GM04503 (cell line): ENCODE measurements at places on chromosomes 16 and 17.

- DNase-seq, result no peak
Observed at GRCh38 chr17:75260641-75261335, 618 bp downstream of the GGA3 start.

DNA sequence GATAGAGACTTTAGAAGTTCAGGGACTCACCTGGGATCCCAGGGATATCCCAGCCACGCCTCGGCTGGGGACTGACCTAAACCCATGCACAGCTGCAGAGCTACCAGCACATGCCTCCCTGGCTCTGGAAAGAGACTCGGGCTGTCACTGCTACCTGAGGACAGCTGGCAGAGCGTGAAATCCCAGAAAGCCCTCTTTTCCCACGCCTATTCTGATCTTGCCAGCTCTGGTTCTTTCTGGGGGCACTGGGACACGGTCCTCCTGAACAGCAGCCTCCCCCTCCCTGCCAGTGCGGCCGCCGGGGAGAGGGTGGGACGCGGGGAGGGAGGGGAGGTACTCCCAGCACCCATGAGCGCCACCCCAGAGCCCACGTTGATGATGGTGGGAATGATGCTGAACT lies 10.8 kb downstream of the P2RX5 start:
- no peak for DNase-seq

- DNase-seq, result no peak
Observed at GRCh38 chr16:7691533-7691932, 358.9 kb downstream of the RBFOX1 start.

GRCh38 chr17:71110326-71110725 lies 941.0 kb downstream of the KCNJ2 start:
- DNase-seq, result no peak

GRCh38 chr16:11446566-11447119 lies 101.4 kb downstream of the RMI2 start:
- DNase-seq, result no peak

DNA sequence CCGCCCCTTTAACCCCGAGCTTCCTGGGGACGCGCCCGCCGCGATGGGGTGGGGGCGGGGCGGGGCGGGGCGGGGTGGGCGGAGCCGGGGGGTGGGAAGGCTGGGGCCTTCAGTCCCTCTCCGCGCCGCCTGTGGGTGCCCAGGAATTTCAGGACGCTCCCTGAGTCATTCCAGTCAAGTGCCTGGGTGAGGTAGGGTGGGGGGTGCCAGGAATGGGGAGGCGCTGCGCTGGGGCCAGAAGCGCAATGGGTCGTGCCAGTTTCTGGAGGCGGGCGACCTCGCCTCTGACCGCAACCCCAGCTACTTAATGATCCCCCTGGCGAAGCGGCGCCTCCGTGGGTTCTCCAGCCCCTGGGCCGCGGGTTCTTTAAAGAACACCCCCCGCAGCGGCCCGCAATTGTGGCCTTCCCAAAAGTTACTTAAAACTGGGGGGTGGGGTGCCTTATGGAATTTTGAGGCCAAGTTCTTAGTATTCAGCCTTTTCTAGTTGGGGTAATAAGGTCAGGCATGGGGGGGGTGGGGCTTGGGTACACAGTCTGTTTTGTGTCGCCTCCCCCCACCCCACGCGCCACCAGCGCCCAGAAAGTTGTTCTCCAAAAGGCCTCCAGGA lies 826 bp upstream of the GSE1 start:
- DNase-seq, result peak; percentile 74

GRCh38 chr16:3959148-3959547 lies 78.6 kb upstream of the CREBBP start:
- DNase-seq, result no peak

GRCh38 chr16:78705694-78706093 lies 606.2 kb downstream of the WWOX start:
- DNase-seq, result no peak

- no peak for DNase-seq
Observed at GRCh38 chr16:54503856-54504219, 217.3 kb upstream of the IRX3 start.

GRCh38 chr17:47695429-47696376 lies 1.7 kb downstream of the TBKBP1 start:
- DNase-seq, result no peak

DNA sequence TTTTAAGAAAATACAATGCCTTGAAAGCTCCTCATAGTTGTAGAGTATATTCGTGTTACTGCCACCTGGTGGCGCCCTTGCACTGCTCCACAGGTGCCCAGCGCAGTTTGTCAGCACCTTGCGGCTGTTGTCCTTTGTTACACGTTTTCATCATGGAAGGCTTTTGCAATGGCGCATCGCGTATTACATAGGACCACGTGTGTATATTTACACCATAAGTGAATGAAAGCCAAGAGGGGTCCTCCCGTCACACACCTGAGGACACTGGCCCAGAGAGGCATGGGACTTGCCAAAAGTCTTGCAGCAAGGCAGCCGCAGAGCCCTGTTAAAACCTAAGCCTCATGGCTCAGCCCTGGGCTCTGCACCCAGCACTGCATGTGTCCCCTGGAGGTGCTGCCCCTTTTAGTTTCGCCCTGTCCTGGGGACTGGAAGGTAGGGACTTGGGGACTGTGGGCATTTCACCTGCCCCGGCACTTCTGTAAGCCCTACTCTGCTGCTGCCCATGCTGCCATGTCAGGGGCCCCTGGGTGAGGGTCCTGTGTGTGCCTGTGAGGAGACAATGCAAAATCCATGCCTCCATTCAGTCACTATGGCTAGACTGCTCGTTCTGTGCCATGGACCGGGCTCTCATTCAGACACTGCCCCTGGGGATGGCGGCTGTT lies 24.3 kb downstream of the POLR3E start:
- DNase-seq, result peak; percentile 10

- no peak for DNase-seq
Observed at GRCh38 chr17:29769225-29769624, 146.5 kb upstream of the CORO6 start.

DNA sequence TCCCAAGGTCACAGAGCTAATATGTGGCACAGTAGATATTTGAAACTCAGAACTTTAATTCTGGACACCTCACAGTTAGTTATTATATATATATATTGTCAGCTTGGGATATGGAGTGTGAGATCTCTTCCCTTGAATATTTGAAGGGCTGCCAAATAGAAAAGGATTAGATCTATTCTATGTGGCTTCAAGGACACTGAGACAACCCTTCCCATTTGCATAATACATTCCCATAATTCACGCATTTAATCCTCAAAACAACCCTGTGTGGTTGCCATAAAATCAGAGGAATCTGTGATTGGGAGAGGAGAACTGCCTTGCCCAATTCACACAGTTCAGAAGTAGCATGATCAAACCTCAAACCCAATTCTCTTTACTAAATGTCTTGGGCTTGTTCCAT lies 365.8 kb upstream of the DYNLRB2 start:
- DNase-seq, result peak; percentile 30

- no peak for DNase-seq
Observed at GRCh38 chr17:68379177-68379510, 78.2 kb downstream of the WIPI1 start.

DNA sequence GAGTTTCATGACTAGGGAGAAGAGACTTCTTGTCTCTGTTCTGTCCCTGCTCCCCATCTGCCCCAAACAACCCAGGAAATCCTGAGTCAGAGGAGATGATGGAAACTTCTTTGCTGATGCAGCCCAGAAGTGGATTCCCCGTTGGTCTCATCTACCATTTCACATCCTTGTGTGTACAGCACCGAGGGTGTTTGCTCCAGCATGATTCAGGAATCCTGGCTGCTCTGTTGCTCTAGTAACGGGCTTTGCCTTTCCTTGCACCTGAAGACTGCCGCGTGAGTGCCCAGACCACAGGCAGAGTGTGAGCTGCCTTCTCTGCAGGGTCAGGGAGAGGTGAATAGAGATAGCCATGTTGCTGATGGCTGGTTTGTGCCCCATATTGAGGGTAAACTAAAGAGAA lies 408.4 kb downstream of the CPPED1 start:
- no peak for DNase-seq

GRCh38 chr16:85253084-85253941 lies 141.0 kb upstream of the CIBAR2 start:
- DNase-seq, result no peak

DNA sequence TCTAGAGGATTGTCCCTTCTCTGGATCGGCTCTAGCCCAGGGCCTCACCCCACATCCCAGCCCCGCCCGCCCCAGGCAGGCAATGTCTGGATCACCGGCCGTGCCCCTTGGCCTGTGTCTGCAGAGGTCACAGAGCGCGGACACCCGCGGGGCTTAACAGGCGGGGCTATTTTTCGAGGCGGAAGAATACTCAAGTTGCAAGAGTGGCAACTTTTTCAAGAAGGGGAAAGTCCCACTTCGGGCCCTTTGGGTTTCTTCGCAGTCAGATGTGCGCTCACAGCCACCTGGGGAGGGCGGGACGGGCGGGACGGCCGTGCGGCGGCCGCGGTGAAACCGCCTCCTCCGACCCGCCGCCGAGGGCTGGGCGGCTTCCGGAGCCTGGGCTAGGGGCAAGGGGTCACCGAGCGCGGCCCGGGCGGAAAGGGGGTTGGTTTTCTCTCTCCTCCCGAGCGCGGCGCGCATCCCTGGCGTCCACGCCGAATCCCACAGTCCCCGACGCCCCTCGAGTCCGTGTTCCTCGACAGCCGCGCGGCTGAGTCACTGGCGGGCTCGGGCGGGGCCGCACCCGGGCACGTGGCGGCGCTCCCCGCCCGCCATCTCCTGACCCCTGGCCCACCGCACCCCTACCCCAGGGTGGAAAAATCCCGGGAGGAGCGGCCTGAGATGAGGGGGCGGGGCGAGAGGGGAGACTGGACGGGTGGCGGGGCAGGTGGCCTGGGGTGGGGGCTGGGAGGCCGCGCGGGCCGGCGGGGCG lies 1.2 kb upstream of the PFN1 start:
- DNase-seq, result no peak

- no peak for DNase-seq
Observed at GRCh38 chr17:37339321-37339720, 36.5 kb upstream of the C17orf78 start.

DNA sequence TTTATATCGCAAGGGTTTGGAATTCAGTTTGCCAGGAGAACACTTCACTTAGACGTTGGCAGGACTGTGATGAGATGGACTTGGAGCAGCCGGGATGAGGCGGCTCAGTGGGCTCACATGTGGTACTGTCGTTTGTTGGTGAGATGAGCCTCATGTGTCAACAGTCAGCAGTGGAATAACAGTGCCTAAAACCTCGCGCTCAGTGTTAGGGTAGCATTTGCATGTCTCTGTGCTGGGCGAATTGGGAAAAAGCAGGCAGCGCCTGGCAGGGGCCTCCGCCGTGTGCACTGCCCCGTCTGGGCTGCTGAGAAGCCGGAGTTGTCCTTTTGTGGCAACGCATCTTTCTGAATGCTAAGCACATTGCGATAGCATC lies 49.7 kb downstream of the CRISPLD2 start:
- DNase-seq, result no peak

DNA sequence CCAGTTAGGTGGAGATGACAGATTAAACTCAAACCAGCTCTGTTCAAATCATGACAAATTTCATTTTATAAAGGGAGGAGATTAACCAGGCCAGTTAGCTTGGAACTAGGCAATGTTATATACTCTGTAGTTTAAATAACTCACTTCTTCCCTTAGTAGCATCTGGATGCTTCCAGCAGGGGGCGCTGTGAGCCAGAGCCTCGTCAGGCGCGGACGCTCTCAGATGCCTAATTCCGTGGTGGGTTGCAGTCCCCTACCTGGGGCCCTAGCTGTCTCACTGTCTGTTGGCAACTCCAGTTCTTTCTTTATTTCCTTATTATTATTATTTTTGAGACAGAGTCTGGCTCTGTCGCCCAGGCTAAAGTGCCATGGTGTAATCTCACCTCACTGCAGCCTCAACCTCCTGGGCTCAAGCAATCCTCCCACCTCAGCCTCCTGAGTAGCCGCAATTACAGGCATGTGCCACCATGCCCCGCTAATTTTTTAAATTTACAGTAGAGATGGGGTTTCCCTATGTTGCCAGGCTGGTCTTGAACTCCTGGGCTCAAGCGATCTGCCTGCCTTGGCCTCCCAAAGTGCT lies 17.3 kb upstream of the WFDC1 start:
- no peak for DNase-seq

DNA sequence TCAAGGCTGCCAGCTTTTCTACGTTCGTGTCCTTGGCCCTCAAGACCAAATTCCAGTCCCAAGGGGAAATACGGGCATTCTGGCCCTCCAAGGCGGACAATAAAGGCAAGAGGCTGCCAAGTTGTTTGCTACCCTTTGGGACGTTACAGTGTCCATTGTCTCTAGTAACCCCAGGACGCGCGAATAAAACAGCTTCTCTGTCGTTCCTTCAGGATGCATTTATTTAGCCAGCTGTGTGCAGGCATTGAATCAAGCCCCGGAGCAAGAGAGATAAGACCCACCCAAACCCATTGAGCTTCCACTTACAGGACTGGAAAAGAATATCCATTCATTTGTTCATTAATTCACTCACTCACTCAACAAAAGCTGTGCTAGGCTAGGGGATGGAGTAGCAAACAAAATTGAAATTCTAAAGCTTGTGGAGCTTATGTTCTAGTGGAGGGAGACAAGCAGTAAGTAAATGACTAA lies 656 bp downstream of the MRPL58 start:
- DNase-seq, result no peak

DNA sequence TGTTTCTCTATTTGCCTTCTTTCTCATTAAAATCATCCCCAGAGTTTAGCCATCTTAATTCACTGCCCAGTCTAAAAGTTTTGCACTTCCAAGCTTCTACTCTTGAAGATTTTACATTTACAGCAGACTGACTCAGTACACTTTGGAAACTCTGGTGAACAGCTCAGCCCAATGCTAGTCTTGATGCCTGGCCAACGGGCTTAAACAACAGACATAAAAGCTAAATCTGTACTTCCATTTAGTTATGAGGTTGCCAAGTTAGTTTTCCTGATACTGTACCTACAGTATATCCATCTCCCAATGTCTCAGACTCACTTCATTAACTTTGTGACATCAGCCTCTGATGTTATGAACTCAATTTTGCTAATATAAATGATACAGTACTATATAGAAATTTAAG lies 891.8 kb upstream of the SOX9 start:
- DNase-seq, result no peak

- no peak for DNase-seq
Observed at GRCh38 chr17:42695500-42695899, 13.2 kb downstream of the CNTNAP1 start.

- DNase-seq, result no peak
Observed at GRCh38 chr17:66025551-66025950, 166.4 kb downstream of the CEP112 start.

DNA sequence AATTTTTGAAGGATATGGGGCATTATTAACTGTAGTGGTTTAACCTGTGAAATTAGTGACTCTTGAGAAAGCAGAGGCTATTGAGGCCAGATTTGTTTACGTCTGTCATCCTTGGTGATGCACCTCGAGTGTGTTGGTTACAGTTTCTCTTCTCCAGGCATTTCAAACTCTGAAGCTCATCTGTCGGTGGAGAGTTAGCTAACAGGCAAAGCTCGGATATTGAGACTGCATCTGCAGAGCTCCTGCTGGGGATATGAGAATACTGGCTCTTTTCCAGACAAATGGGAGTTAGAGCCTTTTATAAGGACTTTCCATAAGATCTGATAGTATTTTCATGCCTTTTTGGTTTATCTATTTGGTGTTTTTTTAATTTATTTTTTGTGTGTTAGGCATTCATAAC lies 6.7 kb downstream of the CLEC16A start:
- no peak for DNase-seq
